ENCODE measurements at places on chromosomes 1 and 21.
A peak's percentile ranks its signal among the peaks of the same experiment; 100 is the strongest.

GRCh38 chr1:109730666-109731065 lies 10.2 kb downstream of the GSTM3 start:
- no peak for DNase-seq

- no peak for DNase-seq
Observed at GRCh38 chr1:194975913-194976312, 1632.3 kb downstream of the KCNT2 start.

DNA sequence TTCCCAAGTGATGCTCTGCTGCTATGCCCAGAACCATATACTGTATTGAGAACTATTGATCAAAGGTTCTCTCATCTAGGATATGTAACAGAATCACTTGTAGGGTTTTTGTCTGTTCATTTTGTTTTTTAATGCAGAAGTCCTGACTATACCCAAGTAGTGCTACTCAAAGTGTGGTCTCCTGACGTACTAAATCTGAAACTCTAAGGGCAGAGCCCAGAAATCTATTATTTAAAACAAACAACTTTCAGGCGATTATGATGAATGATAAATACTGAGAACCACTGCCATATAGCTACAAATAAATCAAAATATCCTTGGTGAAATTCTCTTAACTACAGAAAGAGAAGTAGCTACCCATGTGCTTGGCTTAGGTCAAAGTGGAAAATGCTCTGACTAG lies 10.1 kb downstream of the ZZZ3 start:
- no peak for DNase-seq

DNA sequence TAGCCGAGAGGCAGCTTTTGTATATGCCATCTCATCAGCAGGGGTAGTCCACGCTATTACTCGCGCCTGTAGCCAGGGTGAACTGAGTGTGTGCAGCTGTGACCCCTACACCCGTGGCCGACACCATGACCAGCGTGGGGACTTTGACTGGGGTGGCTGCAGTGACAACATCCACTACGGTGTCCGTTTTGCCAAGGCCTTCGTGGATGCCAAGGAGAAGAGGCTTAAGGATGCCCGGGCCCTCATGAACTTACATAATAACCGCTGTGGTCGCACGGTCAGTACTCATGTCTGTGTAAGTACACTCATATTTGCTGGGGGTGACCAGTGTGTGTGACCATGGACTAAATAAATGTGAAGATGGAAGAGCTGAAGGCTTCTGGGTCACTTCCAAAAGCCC lies 7.4 kb downstream of the WNT2B start:
- no peak for DNase-seq

DNA sequence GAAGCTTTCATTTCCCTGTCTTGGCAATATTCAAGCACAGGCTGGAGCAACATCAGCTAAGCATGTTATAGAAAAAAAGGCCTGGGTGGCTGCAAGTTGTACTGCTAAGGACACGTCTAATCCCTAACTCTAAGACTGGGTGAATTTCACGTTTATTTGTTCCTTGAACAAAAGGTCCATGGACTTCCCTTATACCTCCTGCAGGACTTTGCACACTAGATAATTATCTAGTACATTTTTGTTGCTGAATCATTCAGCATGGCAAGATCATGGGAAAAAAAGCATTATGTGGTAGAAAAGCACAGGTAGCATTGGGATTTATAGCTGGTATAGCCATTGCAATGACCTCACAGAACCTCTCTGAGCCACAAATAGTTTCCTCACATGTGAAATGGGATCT lies 130.7 kb upstream of the DMRTA2 start:
- DNase-seq = no peak

DNA sequence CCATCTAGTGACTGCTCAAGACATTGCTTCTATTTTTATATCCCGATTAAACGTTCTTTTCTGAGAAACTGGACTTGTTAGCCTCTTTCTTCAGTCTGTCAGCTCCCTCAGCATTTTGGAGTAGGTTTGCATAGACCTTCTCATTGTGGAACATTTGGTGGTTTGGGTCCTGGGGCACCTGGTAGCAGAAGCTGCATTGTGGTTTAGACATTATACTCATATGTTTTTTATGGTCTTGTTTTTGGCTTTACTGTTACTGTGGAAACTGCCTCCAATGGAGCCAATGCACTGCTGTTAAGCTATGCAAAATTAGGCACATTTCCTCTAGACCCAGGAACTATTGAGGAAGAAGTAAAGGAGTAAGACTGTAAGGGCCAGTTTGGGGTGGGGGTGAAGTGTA lies 36.7 kb upstream of the LRRC8B start:
- DNase-seq = peak; percentile 27

DNA sequence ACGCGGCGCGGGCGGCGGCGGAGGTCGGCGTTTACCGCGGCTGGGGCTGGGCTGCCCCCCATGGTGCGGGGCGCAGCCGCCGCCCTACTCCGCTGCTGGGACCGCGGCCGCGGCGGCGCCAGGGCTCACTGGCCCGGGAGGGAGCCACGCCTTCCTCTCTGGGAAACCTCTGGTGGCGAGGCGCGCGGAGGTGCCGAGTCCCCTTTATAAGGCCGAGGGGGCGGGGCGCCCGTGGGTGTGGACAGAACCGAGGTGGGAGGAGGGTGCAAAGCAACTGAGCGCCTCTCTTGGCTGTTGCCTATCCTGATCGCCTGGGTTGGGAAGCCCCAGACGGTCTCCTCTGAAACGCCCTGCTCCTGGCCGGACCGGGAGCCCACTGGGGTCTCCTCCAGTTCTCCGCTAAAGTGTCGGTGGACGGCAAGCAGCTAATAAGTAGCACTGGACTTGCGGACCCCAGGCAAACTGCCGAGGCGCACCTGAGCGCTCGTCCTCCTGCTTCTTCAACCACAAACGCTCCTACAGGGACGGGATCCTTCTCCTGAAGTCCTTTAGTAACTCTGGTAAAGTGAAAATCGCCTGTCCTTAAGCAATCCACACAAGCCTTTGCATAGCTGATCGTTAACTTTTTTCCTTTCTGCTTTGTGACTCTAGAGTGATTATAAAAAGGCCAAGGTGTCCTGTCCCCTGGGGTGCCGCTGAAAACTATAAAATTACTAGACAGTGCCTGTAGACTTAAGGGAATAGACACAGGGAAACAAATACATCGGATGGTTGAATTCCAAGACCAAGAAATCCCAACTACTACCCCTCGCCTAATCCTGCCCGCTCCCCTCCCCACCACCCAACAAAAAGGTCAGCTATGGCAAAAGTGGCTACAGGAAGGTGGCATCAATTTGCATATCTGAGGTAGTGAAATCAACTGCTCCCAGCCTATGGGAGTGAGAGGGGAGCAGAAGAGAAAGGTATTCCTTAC lies at the start of gene PTGER3:
Gene PTGER3, minus strand, starts transcription at position 182 of the 973 bp plus-strand sequence. CDS start 239 bp downstream, outside the sequence.
- peak; percentile 71 for DNase-seq

DNA sequence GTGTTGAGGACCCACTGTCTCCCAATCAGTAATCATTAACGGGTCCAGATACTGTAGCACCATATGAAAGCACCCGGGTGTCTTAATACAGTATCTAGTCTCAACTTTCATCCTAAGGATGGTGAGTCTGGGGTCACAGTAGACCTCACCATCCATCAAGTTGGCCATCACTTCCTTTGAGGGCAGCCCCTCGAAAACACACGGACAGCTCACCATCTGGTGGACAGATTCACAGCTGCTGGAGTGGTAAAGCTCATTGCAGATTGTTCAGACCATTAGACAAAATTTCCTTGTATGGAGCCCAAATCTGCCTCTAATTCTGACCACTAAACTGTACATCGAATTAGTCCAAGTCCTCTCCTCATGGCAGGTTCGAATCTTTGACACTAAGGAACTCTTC lies 123.1 kb downstream of the PGBD5 start:
- DNase-seq = no peak

GRCh38 chr1:234140388-234140787 lies 232.9 kb upstream of the COA6 start:
- DNase-seq = no peak

DNA sequence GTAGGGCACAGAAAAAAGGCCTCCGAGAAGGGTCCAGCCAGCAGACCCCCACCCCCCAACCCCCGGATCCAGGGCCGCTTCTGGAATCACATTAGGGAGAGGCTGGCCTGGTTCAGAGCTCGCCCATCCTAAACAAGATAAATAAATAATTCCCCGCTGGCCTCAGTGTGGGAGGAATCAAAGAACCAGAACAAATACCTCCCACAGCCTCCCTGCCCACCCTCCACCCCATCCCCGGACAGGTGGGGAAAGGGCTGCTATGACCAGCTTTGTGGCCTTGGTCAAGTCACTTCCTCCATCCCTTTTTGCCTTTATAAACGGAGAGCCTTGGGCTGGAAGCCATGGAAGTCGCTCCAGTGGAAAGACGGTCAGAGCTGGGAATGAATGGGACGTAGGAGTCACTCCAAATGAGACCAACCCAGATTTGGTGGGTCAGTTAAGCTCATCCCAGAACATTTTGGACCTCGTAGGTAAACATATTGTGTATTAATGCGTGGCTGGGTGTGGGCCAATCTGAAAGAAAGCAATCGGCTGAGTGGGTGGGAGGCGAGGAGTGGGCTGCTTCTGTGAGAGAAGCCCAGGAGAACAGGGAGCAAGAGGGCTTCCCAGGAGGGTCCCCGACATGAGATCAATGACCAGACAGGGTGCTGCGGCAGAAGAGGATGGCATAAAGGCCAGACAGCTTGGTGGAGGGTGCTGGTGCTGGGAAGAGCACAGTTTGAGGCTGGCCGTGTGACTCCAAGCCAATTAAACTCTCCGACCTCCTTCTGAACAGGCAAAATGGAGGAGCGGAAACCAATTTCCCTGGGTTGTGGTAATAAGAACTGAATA lies 63.3 kb downstream of the MEF2D start:
- DNase-seq = no peak

DNA sequence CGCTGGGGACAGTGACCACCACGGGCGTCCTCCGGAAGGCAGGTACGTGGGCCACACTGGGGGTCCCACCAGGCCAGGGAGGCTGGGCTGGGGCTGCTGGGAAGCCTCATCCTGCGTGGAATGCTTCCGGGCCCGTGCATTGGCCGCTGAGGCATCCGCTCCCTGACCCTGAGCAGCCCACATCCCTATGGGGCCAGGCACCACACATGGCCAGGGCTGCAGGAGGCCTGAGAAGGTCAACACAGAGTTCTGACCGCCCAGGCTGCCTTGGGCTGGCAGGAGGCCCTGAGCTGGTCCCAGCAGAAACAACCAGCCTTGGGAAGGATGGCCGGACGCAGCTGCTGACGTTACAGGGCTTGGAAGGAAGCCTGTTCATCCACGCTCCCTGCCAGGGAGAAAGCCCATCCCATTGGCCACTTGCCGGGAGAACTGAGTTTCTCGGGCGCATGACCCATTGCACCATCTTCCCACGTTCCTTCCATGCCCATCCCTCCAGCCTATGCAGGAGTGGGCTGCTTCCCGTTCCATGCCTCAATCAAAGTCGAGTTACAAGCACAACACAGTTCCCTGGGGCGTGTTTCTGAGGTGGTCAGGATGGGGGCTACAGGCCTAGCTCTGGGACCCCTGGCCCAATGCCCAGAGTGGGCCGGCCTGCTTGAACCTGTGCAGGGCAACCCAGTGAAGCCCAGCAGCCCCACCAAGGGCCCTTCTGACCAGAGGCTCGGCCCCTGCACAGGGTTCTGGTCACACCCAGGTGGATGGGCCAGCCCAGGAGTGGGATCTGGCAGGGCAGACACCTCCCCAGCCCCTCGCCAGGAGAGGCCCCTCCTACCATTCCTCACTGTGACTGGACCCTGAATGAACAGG lies 31.7 kb downstream of the TRIM11 start:
- no peak for DNase-seq
